ENCODE measurements at places on chromosomes 4 and X.

- no peak for DNase-seq
Measured at GRCh38 chr4:119726505-119726904, 97.9 kb upstream of the PDE5A start.

GRCh38 chrX:81261576-81261975 lies 59.7 kb downstream of the SH3BGRL start:
- DNase-seq: no peak

GRCh38 chrX:154411981-154412340 lies 622 bp downstream of the TAFAZZIN start:
- DNase-seq: peak; percentile 25

DNA sequence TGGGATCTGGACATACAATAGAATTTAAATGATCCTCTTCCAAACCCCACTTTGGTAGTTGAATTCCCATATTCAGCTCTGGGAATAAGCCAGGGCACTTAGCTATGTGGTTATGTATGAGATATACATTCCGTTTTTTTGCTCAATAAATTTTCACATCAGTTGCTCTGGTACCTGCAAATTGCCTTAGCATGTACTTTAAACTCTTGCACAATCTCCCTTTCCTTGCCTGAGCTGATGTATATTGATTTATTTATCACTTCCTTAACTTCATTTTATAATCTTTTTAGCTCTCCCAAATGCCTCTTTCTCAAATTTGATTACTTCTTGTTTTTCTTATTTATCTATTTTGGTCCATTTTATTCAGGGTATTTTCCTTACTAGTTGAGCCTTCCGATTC lies 90.1 kb upstream of the AGA start:
- no peak for DNase-seq

DNA sequence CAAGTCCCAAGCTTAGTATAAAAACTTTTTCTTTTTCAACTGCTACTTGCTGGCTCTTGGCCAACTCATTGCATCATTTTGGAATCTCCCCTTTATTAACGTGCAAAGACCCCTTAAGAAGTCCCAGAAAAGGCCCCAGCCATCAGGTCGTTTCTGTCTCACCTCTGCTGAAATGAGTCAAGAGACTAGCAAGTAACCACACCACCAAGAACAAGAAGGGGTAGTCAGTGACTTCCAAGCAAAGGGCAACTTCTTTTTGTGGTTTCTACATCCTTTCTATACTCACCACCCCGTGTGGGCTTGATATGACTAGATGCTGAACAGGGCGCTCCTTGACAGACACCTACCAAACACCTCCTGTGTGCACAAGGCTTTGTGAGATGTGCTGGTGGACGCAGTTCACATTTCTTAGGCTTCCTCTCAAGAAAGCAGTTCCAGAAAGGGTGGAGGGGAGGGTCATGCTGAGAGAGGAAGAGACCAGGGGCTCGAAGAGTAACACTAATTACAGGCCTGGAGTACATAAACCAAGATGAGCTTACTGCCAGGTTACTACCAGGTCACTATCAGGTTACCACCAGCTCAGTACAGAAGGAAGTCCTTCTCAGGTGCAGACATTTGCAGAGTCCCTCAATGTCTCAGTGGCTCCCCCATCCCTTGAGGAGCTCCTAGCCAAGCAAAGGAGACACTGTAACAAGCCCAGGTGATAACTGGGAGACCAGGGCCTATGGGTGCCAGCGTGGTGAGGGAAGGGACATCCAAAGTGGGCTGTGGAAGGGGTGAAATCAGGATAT lies 19.3 kb downstream of the JAKMIP1 start:
- no peak for DNase-seq

All from suppressor macrophage treated with lipopolysaccharide for 4 hours (primary cell).